ENCODE measurements at places on chromosomes 11 and 22.

GRCh38 chr11:72267956-72268617 lies 24.1 kb upstream of the PHOX2A start:
- no peak for DNase-seq

DNA sequence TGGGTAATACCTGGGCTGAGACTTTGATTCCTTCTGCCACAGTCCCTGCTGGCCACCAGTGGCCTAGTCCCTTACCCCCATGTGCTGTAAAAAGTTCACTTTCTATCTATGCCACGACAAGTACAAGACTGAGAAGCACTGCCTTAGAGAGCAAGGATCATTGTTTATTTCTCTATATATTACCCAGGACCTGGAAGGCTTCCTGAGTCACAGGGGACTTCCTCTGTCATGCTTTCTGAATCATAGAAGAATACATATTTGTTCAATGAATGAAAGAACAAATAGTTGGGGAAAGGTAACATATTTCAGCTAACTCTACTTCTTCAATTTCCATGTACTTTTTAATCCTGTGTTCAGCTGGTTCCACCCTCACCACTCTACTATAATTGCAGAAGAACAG lies 5.5 kb upstream of the SYT9 start:
- DNase-seq, result no peak

GRCh38 chr22:30574095-30574981 lies at the start of gene GAL3ST1:
Gene GAL3ST1, minus strand, starts transcription at chr22:30574665. Its CDS starts 17,273 bp downstream, at chr22:30557392.
- peak; percentile 58 for DNase-seq

- peak; percentile 71 for DNase-seq
Observed at GRCh38 chr22:35631597-35631996, 14.5 kb upstream of the MB start.

- DNase-seq, result peak; percentile 15
Observed at GRCh38 chr11:66495401-66495854, 15.0 kb upstream of the BBS1 start.

DNA sequence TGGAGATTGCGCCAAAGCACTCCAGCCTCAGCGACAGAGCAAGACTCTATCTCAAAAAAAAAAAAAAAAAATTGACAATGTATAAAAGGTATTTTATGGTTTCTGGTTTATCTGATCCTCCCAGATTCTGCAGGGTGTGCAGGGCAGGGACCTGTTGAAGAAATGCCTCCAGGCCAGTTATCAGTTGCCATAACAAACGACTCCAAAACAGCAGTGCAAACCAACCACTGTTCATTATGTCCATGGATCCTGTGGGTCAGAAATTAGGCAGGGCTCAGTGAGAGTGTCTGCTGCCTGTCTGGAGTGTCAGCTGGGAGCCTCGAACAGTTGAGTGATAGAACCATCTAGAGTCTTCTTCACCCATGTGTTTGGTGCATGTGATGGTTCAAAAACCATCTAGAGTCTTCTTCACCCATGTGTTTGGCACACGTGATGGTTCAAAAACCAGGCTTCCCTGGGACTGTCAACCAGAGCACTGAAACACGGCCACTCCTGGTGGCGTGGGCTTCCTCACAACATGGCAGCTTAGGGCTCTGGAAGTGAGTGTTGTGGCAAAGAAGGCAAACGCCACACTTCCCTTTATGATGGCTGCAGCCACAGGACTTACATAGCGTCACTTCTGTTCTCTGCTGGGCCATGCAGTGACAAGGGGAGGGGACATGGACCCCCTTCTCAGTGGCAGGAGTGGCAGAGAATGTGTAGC lies 115.1 kb upstream of the CRYBB3 start:
- no peak for DNase-seq

GRCh38 chr11:9459667-9460321 lies 1.0 kb upstream of the ZNF143 start:
- peak; percentile 15 for DNase-seq

DNA sequence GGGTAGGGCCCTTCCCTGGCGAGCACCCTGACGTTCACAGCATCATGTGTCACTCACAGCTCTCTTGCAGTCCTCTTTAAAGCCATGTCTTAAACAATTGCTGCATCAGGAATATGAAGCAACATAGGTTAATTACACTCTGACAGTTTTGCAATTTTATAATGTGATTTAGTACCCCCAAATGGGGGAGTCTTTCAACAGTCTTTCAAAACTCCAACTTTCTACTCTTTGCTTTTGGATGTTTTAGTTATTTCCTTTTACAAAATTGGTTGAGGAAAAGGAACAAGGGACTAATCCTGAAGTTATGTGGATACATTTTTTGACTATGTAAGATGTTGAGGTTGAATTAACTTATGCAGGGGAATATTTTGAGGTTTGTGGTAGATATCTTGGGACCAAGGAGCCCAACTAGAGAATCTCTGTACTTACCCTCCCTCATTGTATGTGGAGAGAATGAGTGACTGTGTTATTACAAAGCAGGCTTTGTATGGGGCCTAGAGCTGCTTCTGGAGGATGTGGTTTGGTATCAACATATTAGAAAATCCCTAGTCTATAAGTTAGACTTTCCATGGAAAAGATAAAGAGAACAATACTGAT lies at the start of gene MMP8:
TSS of gene MMP8 (minus strand) at position 51 of the 597 bp plus-strand sequence. CDS start 99 bp downstream, outside the sequence.
- DNase-seq, result no peak

DNA sequence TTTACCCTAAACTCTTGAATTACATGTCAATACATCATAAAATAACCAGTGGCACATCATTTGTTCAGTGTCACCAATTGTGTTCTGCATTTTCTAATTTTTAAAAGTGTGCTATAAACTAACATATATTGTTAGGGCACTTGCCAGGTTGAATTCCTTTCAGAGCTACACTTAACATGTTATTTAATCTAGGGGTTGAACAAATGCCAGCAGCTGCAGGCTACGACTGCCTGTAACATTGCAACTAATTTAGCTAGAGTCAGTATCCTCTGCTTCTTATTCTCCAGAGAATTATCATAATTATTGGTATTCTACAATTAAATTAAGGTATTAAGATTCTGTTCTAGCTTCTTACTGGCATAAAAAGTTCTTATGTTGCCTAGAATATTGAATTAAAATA lies 46.4 kb upstream of the ARHGAP42 start:
- no peak for DNase-seq

DNA sequence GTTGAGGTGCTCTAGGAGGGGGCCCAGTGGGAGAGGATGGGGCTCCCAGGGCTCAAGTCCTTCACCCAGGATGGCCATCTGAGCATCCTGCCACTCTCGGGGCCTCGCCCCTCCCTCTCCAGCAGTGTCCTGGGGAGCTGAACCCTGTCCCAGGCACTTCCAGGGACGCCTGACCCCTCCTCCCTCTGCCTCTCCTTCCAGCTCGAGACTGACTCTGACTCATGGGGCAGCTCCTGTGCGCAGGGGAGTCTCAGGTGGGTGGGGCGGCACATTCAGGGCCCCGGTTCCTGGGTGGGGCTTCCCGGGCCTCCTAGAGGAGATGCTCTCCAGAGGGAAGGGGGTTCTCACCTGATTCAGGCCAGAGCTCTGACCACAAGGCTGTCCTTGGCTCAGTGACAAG lies 77.1 kb upstream of the IGLL5 start:
- DNase-seq, result peak; percentile 15

DNA sequence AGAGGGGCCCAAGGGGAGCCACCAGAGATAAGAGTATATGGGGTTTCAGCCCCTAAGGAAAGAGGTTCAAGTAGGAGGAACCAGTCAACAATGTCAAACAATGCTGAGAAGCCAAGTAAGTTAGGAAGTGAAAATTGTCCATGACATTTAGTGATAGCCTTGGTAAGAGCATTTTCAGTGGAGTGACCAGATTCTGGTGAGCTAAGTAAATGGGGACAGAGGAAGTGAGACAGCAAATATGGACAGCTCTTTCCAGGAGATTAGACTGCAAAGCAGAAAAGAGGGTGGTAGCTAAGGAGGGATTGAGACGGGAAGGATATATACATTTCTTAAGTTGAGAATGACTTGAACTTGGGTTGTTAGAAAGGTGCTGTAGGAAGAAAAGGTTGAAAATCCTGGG lies 22.9 kb downstream of the POLD3 start:
- DNase-seq, result no peak

GRCh38 chr11:122642472-122642922 lies 13.0 kb upstream of the UBASH3B start:
- DNase-seq, result peak; percentile 59

GRCh38 chr11:119684361-119685110 lies 44.5 kb downstream of the NECTIN1 start:
- peak; percentile 74 for DNase-seq

GRCh38 chr11:37858398-37858797 lies 1260.4 kb upstream of the RAG2 start:
- DNase-seq, result no peak

- DNase-seq, result no peak
Observed at GRCh38 chr11:72828081-72828567, 13.9 kb downstream of the ATG16L2 start.

DNA sequence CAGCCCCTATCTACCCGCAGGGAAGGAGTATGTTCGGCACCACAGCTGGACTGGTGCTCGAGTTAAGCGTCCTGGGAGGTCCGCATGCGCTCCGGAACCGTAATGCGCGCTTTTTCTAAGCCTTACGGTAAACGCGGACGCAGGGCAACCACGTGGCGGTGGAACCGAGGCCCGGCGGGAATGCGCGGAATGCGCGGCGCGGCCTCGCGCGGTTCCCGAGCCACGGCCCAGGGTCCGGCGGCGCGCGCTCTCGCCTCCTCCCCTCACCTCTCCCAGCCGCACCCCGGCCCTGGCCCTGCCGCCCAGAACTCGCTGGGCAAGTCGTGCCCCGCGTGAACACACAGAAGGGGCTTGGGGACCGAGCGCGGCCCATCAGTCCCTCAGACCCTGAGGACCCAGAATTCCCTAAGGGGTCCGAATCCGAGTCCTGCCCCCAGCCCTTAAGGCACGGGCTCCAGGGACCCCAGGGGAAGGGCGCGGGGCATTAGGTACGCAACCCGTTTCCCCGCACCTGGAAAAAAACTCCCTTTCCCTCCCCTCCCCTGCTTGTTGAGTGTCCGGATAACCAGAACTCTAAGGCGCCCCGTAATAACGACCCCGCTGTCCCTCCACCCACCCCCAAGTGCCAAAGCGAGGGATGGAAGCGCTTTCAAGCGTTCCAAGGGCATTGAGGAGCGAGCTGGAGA lies 4.3 kb upstream of the CCND1 start:
- DNase-seq, result peak; percentile 59

DNA sequence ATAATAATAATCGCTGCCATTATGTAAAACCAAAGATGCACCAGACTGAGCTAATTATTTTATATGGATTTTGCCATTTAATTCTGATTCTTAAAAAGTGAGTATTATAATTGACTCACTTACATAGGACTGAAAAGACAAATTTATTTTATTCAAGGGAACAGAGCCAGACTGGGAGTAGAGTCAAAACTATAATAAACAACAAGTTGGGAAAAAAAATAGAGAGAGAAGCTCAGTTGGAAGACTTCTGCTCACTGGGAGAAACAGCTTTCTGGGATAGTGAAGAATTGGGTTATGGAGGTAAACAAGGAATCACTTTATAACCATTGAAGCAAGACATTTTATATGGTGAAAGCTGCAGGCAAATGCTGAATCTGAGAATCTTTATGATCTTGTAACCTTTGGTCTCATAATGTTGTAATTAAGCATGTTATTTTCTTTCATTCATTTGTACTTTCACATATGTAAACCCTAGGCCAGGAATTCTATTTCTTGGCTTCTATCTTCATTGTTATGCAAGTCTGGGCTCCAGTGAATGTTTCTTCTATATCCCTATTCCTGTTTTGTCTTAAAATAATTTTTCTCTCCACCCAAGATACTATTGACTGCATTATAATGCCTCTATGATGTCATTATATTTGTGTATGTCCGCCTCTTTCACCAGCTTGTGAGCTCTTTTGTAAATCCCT lies 725.3 kb upstream of the CCDC179 start:
- no peak for DNase-seq

DNA sequence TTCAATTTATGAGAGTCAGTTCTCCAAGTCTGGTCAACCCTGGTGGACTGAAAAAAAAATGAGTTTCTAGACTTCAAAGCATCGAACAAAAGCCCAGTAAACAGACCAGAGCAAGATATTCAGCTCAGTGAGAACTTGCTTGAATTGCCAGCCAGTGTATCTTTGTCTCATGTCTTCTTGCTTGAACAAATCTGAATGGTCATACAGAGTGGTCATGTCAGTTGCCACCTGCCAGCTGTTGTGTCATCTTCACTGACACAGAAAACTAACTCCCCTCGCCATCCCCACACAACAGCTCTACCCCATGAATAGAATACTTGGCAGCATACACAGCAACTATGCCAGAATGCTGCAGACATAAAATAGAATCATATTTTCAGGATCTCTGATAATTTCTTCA lies 27.5 kb upstream of the CALCB start:
- no peak for DNase-seq

DNA sequence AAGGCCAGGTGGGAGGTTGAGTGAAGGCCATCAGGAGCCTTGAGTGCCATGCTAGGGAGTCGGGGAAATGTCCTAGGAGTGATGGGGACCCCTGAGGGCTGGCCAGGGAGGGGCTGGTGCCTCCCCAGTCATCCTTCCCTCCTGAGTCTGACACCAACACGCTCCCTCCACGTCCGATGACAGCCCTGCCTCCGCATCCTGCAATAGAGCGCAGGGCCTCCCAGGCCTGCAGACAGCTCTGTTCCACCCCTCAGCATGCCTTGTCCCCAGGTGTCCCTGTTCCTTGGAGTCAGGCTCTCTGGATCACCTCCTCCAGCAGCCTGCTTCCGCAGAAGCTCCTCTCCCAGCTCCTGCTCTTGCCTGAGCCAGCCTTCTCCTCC lies 3.1 kb downstream of the RAC2 start:
- DNase-seq, result no peak

GRCh38 chr11:76033699-76034098 lies 172.6 kb downstream of the WNT11 start:
- DNase-seq, result no peak

DNA sequence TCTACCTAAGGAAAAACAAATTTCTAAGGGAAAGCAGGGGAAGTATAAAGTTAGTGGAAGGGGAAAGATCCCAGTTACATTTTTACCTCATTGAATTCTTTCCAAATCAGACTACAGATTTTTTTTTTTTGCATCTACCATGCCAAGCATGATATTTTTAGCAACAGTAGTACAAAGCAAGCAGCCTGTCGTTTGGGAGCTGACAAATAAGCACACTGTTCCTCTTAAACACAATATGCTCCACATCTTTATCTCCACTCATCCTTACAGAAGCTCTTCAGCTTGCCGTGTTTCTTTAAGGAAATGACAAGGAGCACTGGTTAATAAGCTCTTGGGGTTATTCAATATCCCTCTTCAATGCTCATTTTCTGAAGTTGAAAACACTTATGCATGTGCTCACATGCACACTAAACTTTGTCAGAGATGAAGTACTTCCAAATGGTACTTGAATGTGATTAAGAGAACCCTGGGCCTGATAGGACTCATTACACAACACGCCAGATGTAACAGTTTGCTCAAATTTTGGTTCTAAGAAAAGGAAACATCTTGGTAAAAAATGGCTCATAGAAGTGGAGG lies 53.8 kb downstream of the PAX6 start:
- no peak for DNase-seq
